ENCODE measurements at places on chromosomes 2 and 18. TPM values are rescaled to one million over a fixed set of nuclear protein-coding genes. Genes with fewer than 3 reads are reported as not detected.

Gene THAP4
- total RNA-seq, result 47.9 TPM

Gene RAB6C
- total RNA-seq, result not detected

DNA sequence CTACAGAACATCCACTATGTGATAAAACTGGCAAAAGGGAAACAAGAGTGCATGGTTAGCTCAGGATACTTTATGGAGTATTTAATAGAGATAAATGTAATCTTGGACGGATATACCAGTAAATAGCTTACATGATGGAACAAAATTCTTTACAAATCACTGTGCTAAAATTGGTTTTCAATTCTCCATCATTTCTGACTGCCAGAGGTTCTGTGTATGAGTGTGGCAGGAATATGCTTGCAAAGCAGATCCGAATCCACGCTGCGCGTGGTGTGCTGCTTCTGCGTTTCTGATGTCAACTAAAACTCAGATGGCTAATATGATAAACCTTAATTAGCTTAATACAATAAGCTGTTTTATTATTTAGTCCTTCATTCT lies 2.1 kb downstream of the ZNF532 start:
- DNase-seq, result no peak

- DNase-seq, result no peak
These were observed 336.5 kb upstream of the MMADHC start for GRCh38 chr2:149924028-149924427.

GRCh38 chr18:74197705-74198341 lies 49.5 kb downstream of the TIMM21 start:
- DNase-seq, result no peak

GRCh38 chr18:13278062-13278630 lies 59.6 kb downstream of the LDLRAD4 start:
- no peak for DNase-seq

DNA sequence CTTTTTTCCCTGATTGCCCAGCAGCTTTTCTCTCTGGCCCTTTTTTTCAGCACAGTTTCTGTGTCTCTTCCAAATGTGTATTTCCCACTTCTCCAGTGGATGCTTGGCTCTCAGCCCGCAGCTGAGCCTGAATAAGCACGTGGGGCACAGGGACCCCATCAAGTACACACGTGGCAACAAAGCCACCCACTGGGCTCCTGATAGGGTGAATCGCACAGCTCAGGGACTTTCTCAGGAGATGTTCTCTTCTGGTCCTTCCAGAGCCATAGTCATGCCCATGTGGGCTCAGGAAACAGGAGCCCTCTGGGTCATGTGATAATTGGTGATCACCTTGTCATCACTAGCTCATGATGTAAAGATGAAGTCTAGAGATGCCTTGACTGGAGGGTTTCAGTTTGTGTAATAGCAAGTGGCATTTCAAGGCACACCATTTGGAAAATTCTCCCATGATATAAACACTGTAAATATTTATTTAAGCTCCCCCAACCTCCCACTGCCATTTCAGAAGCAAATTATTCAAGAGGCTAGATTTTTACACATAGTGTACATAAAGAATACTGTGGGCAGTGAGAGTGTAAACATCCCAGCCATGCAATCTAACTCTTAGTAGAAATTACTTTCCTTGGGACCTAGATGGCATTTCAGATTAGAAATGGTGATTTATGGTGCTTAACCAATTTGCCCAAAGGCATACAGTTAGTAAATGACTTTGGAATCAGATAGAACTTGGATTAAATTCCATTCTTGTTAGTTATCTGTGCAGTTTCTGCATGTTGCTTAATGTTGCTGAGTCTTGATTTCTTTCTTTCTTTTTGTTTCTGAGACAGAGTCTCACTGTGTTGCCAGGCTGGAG lies 597.5 kb downstream of the SLC4A3 start:
- no peak for DNase-seq
